NCI-H460 (cell line): ENCODE measurements at places on chromosomes 13 and 19.

GRCh38 chr13:30871588-30872275 is 34.3 kb upstream of the MEDAG start:
- DNase-seq = no peak

DNA sequence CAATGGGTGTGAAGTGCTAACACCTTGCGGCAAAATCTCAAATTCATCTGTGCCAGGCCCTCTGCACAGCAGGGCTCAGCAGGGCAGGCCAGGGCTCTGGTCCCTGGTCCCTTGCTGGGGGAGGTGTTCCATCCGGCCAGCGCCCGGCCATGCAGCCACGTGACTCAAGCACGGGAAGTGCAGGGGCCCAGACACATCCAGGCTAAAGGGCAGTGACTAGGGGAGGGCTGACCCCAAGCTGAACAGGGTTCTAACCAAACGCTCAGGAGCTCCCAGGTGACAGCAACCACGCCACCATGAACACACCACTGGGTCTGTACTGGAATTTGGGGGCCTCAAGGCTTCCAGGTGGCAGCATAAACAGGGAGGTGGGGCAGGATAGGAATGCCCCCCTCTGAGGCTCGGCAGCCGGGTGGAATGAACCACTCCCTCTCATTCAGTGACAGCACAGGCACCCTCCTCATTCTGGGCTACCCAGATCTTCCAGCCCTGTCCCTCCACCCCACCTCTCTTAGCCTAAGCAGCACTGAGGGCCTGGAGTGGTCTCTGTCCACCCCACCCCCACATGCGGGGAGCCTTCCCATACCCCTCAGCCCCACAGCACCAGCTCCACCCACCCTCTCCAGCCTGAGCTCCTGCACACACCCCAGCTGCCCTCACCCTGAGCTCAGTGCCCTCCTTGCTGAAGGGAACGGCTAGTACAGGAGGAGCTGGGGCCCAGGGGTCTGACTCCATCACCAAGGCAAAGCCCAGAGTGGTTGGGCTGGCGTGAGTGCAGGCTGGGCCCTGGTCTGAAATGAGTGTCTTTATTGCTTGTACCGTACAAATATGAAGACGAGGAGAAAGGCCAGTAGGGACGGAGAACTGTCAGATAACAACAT is 5.3 kb upstream of the CCNP start:
- no peak for DNase-seq

GRCh38 chr13:111904701-111905608 is 162.0 kb upstream of the SOX1 start:
- no peak for DNase-seq

DNA sequence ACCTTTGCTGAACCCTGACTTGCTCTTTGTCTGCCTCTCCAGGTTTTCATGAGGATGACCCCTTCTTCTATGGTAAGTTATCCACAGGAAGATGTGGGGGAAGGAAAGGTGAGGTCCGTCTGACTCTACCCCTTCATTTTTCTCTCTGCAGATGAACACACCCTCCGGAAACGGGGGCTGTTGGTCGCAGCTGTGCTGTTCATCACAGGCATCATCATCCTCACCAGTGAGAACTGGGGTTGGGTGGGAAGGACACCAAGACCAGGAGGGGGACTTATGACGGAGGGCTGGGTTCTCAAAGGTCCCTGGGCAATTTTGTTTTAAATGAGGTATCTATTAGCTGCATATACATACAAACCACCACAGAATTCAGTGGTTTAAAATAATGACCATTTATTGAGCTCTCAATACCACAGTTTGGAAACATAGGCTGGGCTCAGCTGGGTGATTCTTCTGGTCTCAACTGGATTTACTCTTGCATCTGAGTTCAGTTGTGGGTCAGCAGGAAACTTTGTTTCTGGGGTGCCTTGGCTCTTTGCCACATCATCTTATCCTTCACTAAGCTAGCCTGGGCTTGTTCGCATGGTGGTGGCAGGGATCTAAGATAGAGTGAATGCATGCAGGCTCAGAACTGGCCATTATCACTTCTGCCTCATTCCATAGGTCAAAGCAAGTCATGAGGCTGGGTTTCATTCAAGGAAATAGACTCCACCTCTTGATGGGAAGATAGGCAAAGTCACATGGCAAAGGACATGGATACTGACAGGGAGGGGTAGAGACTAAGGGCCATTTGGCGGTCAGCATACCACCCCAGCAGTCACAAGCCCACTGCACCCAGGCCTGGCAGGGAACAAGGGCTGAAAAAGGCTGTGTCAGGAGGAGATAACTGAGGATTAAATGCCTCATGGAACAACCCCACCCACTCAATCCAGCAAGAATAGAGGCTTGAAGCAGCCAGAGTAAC is 11.8 kb downstream of the FXYD5 start:
- no peak for DNase-seq

DNA sequence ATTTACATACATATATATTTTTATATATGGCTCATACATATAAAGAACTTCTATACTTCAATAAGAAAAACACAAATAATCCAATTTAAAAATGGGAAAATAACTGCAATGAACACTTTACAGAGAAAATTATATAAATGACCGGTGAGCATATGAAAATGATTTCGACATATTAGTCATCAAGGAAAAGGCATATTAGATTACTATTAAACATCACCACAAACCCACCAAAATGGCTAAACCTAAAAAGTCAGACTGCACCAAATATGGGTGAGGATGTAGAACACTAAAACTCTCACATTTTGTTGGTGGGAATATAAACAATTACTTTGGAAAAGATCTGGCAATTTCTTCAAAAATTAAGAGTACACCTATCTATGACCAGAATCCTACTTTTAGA is 316.2 kb downstream of the ENOX1 start:
- DNase-seq = no peak

GRCh38 chr19:19319732-19320360 is 463 bp downstream of the SUGP1 start:
- no peak for DNase-seq

GRCh38 chr13:45015300-45015699 is 26.0 kb downstream of the GPALPP1 start:
- no peak for DNase-seq

DNA sequence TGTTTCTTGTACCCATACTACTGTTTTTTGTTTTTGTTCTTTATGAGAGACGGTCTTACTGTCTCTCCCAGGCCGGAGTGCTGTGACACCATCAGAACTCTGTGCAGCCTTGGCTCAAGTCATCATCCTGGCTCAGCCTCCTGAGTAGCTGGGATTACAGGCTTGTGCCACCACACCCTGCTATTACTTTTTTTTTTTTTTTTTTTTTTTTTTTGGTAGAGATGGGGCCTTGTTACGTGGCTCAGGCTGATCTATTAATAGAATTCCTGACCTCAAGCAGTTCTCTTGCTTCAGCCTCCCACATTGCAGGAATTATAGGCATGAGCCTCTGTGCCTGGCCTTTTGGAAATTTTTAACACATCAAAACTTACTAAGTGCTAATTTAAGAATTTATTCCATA is 2.9 kb upstream of the ZNF304 start:
- no peak for DNase-seq

- peak; percentile 74 for DNase-seq
These were observed 49.8 kb upstream of the GTF3A start for GRCh38 chr13:27374650-27375049.

- peak; percentile 62 for DNase-seq
These were observed 224.5 kb downstream of the B3GLCT start for GRCh38 chr13:31424130-31424729.

DNA sequence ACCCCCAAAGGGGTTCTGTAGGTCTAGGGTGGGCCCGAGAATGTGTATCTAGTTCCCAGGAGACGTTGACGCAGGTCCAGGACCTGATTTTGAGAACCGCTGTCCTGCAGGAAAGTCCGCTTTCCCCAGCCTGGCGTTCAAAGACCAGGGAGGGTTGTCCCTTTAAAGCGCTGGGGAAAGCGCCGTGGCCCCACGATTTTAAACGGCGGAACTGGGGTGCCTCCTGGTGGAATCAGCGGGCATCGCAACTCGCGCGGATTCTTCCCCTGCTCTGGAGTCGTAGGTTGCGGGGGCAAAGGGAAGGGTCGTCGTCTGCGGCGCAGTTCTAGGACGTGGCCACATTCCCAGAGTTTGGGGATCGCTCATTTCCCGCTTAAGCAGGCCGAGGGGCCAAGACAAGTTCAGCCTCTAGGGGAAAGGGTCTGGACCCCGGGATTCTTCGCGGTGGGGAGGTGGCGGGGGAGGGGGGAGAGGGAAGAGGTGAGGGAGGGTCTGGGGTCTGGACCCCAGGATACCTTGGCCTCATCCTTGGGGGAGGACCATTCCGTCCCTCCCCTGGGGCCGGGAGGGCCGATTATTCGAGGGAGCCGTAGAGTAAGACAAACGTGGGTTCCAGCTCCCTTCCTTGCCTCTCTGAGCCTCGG is 7.7 kb downstream of the PNMA8B start:
- peak; percentile 49 for DNase-seq
